ENCODE measurements at places on chromosomes 11 and 22. TPM values are rescaled to one million over a fixed set of nuclear protein-coding genes. Genes with fewer than 3 reads are reported as not detected.

Gene EED
- total RNA-seq, result 13.1 TPM

DNA sequence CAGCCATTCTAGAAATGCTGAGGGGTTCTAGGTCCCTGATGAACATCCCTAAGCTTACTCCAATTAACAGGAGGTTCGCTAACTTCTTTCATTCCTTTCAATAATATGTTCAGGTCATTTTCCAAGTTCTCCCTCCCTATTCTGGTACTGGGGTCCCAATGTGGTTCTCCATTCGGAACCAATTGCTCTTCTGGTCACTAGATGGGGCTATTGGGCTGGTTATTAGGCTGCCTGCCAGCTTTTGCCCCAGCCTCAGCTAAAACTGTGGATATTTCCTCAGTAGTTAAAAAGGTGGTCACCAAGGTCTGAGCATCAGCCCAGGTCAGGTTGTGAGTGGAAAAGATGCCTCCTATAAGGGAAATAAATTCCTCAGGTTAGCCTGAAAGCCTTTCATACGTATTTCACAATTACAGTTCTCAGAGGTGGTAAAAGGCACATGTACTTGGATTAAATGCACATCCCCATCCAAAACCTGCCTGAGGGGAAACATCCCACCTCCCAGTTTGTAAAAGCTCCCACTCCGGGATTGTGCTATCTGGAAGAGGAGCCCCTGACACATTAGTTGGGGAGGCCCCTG lies 161.1 kb upstream of the CCDC179 start:
- no peak for DNase-seq

GRCh38 chr11:133747409-133747808 lies 97.9 kb downstream of the SPATA19 start:
- no peak for DNase-seq

- no peak for DNase-seq
Observed at GRCh38 chr11:123973816-123974215, 3.8 kb downstream of the OR10S1 start.

GRCh38 chr11:96050435-96051182 lies 126.7 kb upstream of the MTMR2 start:
- no peak for DNase-seq

- DNase-seq, result no peak
Observed at GRCh38 chr11:34405079-34405858, 33.5 kb upstream of the CAT start.

GRCh38 chr11:126483621-126484195 lies 128.2 kb downstream of the ST3GAL4 start:
- no peak for DNase-seq
